ENCODE measurements at places on chromosomes 7 and 10.

GRCh38 chr7:69780379-69780778 lies 182.1 kb downstream of the AUTS2 start:
- DNase-seq = no peak

- no peak for DNase-seq
Observed at GRCh38 chr7:116337800-116338199, 127.5 kb downstream of the TES start.

DNA sequence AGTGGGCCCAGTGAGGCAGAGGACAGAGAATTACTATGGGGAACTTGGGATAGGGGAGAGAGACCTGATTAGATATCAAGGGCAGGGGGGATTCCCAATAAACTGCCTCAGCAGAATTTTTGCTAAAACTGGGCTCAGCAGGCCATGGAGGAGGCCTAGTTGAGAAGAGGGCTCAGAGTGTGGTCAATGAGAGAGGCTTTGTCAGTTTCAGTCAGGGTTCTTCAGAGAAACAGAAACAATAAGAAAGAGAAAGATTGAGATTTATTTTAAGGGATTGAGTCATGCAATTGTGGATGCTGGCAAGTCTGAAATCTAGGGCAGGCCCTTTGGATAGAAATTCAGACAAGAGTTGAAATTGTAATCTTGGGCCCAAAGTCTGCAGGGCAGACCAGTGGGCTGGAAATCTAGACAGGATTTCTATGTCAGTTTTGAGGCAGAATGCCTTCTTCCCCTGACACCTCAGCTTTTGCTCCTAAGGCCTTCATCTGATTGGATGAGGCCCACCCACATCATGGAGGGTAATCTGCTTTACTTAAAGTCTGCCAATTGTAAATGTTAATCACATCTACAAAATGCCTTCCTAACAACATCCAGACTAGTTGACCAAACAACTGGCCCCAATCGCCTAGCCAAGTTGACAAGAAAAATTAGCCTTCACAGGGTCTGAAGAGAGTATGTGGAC lies 33.5 kb upstream of the CCSER2 start:
- no peak for DNase-seq

- DNase-seq = no peak
Observed at GRCh38 chr7:88586219-88586618, 173.3 kb upstream of the ZNF804B start.

DNA sequence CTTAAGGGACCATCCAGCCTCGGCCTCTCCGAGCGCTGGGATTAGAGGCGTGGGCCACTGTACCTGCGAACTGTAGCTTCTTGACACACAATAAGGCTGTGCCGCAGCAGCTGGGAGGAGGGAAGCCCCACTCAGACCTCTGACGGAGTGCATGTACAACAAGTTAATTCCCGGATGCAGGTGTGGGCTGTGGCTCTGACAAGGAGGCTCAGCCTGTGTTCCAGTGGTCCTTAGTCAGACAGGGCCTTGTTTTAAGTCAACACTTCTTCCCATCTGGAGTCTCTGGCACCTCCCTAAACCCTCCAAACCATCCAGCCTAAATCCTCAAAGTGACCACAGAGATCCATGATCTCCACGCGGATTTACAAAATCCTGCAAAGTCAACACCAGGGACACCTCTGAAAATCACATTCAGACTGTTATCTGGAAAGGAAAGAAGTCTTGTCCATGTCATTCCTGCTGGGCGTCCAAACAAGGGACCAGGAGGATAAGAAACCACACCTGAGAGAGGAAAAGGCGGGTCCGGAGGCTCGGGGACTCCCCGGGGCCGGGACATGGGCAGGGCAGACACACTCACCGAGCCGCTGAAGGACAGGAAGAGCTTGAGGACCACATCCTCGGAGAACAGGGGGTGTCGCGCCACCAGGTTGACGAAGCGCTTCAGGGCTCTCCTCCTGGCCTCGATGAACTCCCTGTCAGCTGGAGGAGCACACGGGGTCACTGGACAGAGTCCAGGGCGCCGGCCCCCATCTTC lies 29.4 kb downstream of the NUDT1 start:
- no peak for DNase-seq

- no peak for DNase-seq
Observed at GRCh38 chr7:102042016-102042656, 224.7 kb downstream of the CUX1 start.

- DNase-seq = no peak
Observed at GRCh38 chr10:88853155-88853881, 1.7 kb upstream of the ANKRD22 start.

GRCh38 chr7:36316319-36316718 lies 73.3 kb upstream of the ANLN start:
- DNase-seq = no peak

GRCh38 chr7:91436655-91437054 lies 172.4 kb downstream of the FZD1 start:
- no peak for DNase-seq

- DNase-seq = no peak
Observed at GRCh38 chr10:89092439-89092838, 101.8 kb downstream of the FAS start.

- DNase-seq = no peak
Observed at GRCh38 chr10:34275626-34276130, 539.4 kb downstream of the PARD3 start.

DNA sequence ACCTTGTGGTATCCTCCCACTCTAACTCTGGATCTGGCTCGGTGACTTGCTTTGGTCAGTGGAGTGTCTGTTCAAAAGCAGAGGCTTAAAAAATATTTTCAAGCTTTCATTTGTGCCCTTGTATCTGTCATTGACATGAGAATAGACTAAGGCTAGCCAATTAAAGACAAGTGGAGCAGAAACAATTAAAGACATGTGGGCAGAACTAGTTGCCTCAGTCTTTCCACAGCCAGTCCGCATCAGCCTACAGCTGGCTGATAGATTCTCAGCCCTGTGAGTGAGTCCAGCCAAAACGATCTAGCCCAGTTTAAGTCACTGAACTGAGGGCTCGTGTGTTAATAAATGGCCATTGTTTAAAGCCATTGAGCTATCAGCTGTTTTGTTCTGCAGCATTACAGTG lies 185.2 kb upstream of the DGKB start:
- DNase-seq = no peak

DNA sequence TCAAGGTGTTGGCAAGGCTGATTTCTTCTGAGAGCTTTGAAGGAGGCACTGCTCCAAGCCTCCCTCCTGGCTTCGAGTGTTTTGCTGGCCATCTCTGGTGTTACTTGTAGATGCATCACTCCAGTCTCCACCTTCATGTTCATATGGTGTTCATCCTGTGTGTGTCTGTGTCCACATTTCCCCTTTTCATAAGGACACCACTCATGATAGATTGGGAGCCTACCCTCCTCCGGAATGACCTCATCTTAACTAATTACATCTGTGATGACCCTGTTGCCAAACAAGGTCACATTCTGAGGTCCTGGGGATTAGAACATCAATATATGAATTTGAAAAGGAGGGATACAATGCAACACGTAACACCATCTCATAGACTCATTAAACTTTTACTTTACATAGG lies 119.0 kb downstream of the CREB5 start:
- no peak for DNase-seq

DNA sequence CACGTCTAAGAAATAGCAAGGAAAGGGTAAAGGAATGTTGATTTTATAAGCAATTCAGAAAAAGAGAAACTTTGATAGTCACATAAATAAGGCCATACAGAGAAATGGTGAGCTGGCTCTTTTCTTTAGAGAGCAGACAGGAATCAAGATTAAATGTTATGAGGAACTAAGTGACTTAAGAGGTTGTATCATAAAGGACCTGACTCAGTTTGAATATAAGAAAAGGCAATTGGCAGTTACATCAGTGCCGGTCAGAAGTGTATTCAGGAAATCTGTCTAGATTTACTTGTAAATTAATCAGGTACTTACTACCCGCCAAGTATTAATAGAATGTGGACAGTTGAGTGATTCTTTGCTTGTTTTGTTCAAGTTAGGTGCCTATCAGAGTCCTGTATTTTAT lies 2.1 kb downstream of the MRPL32 start:
- DNase-seq = no peak

DNA sequence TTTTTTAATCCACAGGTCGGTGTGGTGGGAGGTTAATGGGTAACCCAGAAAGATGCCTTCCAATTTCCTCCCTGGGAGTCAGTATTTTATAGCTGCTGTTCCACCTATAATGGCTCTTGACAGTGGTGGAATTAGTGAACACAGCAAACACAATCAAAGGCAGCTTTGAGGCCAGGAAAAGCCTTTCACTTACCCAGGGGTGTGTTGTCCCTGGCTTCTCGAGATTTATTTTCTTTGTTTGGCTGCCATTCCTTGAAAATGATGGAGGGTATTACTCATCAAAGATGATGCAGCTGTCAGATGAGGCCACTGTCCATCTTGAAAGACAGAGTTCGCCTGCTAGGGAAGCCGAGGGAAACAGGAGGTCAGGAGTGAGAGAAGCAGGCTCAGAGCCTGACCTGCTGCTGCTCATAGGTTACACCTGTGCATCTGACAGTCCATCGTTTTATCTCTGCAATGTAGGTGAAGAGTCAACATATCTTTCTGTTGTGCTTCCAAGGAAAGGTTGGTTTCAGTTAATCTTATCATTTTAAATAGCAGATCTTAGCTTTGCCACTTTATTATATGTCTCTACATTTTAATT lies 221.6 kb downstream of the XPNPEP1 start:
- no peak for DNase-seq

- DNase-seq = no peak
Observed at GRCh38 chr10:25023278-25023677, 6.9 kb downstream of the THNSL1 start.

- no peak for DNase-seq
Observed at GRCh38 chr7:80940539-80941207, 21.8 kb upstream of the SEMA3C start.

DNA sequence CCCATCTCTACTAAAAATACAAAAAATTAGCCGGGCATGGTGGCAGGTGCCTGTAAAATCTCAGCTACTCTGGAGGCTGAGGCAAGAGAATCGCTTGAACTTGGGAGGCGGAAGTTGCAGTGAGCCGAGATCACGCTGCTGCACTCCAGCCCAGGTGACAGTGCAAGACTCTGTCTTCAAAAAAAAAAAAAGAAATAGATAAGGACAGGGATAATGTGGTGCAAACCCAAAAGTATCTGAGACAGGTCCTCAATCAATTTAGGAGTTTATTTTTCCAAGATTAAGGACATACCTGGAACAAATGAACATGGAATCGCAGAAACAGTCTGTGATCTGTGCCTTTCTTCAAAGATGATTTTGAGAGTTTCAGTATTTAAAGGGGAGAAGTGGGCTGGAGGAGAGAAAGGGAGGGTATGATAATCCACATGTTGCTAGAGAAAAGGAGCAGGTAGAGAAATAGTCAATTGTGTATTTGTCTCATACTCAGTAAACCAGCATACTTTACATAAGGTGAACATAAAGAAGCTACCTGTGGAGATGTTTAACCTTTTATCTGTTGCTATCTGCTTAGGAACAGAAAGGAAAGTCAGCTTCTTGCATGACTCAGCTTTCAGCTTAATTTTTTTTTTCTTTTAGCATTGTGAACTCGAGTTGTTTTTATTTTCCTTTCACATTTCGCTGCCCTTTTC lies 4.9 kb upstream of the MTPN start:
- DNase-seq = no peak

DNA sequence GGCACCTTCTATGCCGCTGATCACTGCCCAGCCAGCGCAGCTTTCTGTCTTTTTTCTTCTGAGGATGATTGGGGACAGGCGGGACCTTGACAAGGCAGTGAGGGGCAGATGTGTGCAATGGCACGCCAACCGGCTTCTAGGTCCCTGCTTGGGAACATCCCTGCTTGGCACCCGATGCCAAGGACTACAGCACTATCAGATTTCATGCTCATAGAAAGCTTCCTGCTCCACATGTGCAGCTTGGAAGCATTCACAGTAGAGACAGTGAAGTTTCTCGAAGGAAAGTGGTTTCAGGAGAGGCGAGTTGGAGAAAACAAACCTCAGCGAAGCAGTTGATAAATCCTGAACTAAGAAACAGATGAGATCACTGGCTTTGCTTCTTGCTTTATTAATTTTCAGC lies 267.5 kb upstream of the HABP2 start:
- DNase-seq = no peak

- no peak for DNase-seq
Observed at GRCh38 chr7:139431010-139431409, 52.5 kb downstream of the KLRG2 start.

DNA sequence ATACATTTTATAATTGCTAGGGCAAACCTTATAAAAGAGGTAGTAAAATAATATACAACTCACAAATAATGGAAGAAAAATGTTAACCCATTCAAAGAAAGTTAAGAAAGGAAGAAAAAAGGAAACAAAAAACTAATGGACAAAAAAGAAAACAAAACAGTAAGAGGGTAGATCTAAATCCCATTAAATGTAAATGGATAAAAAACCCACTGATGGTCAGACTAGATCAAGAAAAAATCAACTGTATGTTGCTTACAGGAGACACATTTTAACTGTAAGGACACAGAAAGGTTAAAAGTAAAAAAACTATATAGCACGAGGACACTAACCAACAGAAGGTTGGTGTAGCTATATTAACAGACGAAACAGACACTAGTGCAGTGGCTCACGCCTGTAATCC lies 18.0 kb downstream of the FOXL3 start:
- no peak for DNase-seq

- no peak for DNase-seq
Observed at GRCh38 chr7:6398943-6399342, 48.8 kb downstream of the DAGLB start.

- no peak for DNase-seq
Observed at GRCh38 chr7:158824028-158824427, 5.3 kb downstream of the ESYT2 start.

- DNase-seq = peak; percentile 20
Observed at GRCh38 chr10:32005050-32005449, 51.2 kb downstream of the KIF5B start.

GRCh38 chr10:117350909-117351308 lies 24.3 kb downstream of the PDZD8 start:
- no peak for DNase-seq

- no peak for DNase-seq
Observed at GRCh38 chr10:93346108-93346507, 136.0 kb downstream of the MYOF start.

GRCh38 chr10:108562105-108562504 lies 1361.2 kb downstream of the XPNPEP1 start:
- DNase-seq = no peak

GRCh38 chr10:102375250-102375649 lies 20.3 kb upstream of the NFKB2 start:
- DNase-seq = no peak

DNA sequence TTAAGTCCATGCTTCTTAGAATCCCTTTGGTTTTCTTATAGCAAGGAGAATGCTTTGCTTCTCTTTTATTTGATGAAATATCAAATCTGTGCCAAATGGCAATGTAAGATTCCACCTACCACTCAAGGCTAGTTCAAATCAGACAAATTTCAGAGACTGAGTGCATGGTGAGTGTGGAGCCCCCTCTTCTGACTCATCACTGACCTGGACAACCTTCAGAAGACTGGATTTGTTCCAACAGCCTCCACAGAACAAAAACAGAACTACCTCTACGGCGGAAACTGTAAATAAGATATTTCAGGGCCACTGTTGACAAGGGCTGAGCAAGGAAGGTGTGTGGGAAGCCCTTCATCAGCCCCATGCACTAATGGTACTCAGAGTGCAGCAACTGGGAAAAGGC lies 21.1 kb downstream of the NCAPG2 start:
- no peak for DNase-seq
